ENCODE measurements at places on chromosomes 5 and 9.

DNA sequence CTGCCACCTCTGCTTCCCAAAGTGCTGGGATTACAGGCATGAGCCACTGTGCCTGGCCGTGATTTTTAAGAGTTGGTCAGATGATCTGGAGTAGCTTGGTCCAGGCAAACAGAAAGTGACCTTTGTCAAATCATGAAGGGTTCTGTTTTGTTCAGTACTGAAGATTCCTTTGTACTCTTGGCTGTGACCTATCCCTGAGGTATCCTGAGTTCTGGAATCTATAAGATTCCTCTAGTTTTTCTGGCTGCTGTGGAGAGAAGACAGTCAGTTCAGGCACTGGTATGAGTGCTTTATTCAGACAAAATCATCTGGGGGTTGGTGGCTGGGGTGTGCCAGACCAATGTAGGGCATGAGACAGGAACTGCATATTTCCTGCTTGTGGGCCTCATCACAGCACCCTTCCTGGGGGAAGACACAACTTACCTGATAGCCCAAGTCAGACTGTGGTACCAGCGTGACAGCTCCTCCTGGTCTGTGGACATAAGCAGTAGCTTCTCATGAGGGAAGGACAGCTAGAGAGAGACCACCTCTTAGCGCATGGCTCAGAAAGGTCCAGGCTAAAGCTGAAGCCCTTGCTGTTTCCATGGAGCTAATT, 3.1 kb downstream of the ARHGEF39 start:
- DNase-seq: no peak
- H3K27me3 ChIP-seq: no peaks in the 10 kb centered on the region
- no peak overlapping the region for H3K4me3 ChIP-seq

- no peak overlapping the region for H3K27ac ChIP-seq
- no peaks in the 10 kb centered on the region for H3K36me3 ChIP-seq
- H3K4me3 ChIP-seq: no peak overlapping the region
- DNase-seq: no peak
These were observed 7.3 kb downstream of the ARAP3 start for GRCh38 chr5:141674747-141675146.

GRCh38 chr5:891837-892393, 686 bp downstream of the BRD9 start:
- peak overlapping the region; percentile 93 for H3K27ac ChIP-seq
- no peak for DNase-seq
- peaks cover 20% of the 10 kb centered on the region for H3K4me1 ChIP-seq
- H3K36me3 ChIP-seq: no peaks in the 10 kb centered on the region
- H3K27me3 ChIP-seq: no peaks in the 10 kb centered on the region

GRCh38 chr9:90960941-90961340, 159.3 kb downstream of the SYK start:
- H3K4me3 ChIP-seq: no peak overlapping the region
- no peaks in the 10 kb centered on the region for H3K27me3 ChIP-seq
- peaks cover 29% of the 10 kb centered on the region for H3K4me1 ChIP-seq
- H3K27ac ChIP-seq: no peak overlapping the region
- H3K36me3 ChIP-seq: no peaks in the 10 kb centered on the region
- no peak for DNase-seq

GRCh38 chr9:75360252-75360651, 271.9 kb downstream of the OSTF1 start:
- no peak for DNase-seq
- no peaks in the 10 kb centered on the region for H3K4me1 ChIP-seq
- no peak overlapping the region for H3K4me3 ChIP-seq
- H3K27ac ChIP-seq: no peak overlapping the region

DNA sequence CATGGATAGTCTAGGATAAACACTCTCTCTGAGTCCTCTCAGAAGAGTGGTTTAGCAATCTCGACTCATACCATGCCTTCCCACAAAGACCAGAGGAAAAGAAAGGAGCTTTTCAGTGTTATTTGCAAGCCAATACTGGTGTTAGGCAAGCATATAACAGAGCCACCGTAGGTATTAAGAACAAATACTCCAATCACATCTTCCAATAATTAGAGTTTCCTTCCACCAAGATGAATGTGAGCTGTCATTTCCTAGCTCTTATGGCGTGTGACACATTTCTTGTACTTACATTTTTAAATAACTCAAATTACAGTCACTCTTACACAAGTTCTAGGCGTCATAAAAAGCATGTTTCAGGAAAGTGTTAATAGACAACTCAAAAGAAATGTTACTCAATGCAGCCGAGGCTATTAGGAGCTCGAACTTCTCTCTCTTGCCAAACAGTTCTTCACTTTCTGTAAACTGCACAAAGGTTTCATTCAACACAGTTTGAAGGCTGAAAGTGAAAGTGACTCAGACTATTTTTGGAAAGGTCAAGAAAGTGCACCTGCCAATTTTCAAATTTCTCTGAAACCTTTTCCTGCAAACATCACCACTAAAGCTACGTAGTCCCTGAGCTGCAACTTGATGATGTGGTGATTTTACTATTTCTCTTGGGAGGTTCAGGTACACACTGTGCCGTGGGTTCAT, 153.8 kb downstream of the AUH start:
- peak overlapping the region; percentile 86 for H3K27ac ChIP-seq
- no peak for DNase-seq
- peaks cover 15% of the 10 kb centered on the region for H3K4me1 ChIP-seq
- H3K4me3 ChIP-seq: no peak overlapping the region

- H3K27me3 ChIP-seq: no peaks in the 10 kb centered on the region
- no peaks in the 10 kb centered on the region for H3K36me3 ChIP-seq
- peaks cover 17% of the 10 kb centered on the region for H3K4me1 ChIP-seq
- H3K4me3 ChIP-seq: no peak overlapping the region
- DNase-seq: no peak
These were observed 207.6 kb upstream of the DMRTA1 start for GRCh38 chr9:22238809-22239684.

DNA sequence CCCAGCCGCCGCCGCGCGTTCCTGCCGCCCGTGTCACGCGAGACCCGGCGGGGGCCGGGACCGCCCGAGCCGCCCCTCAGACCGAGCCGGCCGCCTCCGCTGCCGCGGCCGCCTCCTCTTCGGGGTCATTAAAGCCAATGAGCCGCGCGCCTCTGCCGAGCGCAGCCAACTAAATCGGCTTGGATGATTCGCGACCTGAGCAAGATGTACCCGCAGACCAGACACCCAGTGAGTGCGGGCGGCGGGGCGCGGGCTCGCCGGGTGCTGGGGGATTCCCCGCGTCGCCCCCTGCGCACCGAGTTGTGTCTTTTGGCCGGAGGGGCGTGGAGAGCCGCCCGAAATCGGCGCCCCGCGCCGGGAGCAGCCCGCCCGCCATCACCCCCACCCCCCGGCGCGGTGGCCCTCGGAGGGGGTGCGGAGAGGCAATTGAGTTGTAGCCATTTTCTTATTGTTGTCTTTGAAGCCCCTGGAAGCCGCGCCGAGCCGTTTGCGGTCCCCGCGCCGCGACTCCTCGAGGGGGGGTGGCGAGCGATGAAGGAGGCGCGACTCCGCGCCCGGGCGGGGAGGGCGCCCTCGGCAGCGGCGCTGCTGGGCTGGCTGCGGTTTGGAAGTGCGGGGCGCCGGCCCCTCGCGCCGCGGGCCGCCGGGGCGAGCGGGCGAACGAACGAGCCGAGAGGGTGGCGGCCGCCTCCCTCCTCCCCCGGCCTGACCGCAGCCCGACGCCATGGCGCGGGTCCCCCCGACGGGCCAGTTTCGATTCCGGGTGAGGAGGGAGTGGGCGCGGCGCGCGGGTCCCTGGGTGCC, 1.0 kb downstream of the TLE4 start:
- H3K27me3 ChIP-seq: no peaks in the 10 kb centered on the region
- peak overlapping the region; percentile 97 for H3K27ac ChIP-seq
- DNase-seq: no peak
- H3K4me1 ChIP-seq: peaks cover 49% of the 10 kb centered on the region

GRCh38 chr5:103013933-103014552, 105.9 kb downstream of the GIN1 start:
- no peak overlapping the region for H3K27ac ChIP-seq
- H3K36me3 ChIP-seq: no peaks in the 10 kb centered on the region
- H3K4me3 ChIP-seq: no peak overlapping the region
- no peaks in the 10 kb centered on the region for H3K4me1 ChIP-seq
- H3K27me3 ChIP-seq: no peaks in the 10 kb centered on the region

- H3K36me3 ChIP-seq: no peaks in the 10 kb centered on the region
These were observed 322.5 kb downstream of the NFIB start for GRCh38 chr9:13991395-13991794.

DNA sequence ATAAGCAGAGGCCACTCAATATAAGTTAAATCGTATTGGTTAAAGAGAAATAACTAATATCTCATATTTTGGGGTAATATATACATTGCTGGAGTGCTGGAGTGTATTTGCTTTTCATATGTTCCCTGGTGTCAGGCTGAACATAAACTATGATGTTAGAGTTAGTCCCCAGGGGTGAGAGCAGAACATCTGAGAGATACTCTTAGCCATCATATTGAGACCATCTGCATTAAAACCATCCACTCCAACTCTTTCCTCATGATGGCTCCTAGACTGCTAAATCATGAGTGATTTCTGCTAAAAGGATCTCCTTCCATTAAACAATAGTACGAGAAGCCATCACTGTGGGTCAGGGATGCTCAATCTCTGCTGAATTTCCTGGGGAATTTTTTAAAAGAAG, 436.2 kb downstream of the DTWD2 start:
- no peaks in the 10 kb centered on the region for H3K4me1 ChIP-seq
- no peak for DNase-seq
- no peaks in the 10 kb centered on the region for H3K27me3 ChIP-seq
- no peaks in the 10 kb centered on the region for H3K36me3 ChIP-seq
- H3K4me3 ChIP-seq: no peak overlapping the region
- no peak overlapping the region for H3K27ac ChIP-seq

GRCh38 chr5:79021753-79022152, 36.6 kb upstream of the ARSB start:
- no peaks in the 10 kb centered on the region for H3K4me1 ChIP-seq
- no peak for DNase-seq
- H3K4me3 ChIP-seq: no peak overlapping the region
- no peaks in the 10 kb centered on the region for H3K27me3 ChIP-seq

DNA sequence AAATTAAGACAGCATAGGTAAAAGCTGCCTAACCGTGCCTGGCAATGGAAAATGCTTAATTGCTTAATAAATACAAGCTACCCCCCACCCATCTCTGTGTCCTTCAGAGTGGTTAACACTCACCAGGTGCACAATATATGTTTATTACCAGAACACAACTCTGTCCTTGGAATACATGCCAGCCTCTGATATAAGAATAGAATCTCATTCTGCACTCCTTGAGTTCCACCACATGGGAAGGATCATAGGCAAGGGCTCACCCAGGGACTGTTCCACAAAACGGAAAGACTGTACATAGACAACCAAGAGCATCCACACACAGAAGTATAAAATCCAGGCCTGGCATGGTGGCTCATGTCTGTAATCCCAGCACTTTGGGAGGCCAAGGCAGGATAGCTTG, 91.4 kb downstream of the STRBP start:
- no peaks in the 10 kb centered on the region for H3K27me3 ChIP-seq
- no peaks in the 10 kb centered on the region for H3K36me3 ChIP-seq
- H3K4me3 ChIP-seq: no peak overlapping the region
- DNase-seq: no peak

GRCh38 chr9:124658165-124659017, 112.7 kb downstream of the NR6A1 start:
- H3K27ac ChIP-seq: peak overlapping the region; percentile 36
- H3K27me3 ChIP-seq: no peaks in the 10 kb centered on the region
- H3K36me3 ChIP-seq: no peaks in the 10 kb centered on the region
- no peak for DNase-seq

DNA sequence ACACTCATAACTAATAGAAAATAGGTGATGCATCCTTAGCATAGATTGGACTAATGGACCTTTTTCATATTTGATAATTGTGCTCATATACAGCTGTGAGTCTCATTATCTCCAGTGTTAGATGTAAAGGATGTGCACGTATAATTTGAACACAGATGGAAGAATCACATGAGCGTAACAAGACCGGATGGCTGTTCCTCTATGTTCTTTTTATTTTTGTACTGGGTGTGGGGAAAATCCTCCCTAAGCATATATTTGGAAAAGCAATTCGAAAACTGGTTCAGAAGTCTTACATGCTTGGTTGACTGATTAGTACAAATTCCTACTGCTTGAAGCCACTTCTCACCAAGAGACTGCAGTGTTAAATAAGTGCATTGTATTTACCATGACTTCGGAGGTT, 230.2 kb downstream of the AOPEP start:
- H3K36me3 ChIP-seq: no peaks in the 10 kb centered on the region
- H3K27ac ChIP-seq: no peak overlapping the region
- peaks cover 31% of the 10 kb centered on the region for H3K4me1 ChIP-seq
- no peak for DNase-seq
- no peaks in the 10 kb centered on the region for H3K27me3 ChIP-seq

- H3K4me3 ChIP-seq: no peak overlapping the region
- no peaks in the 10 kb centered on the region for H3K4me1 ChIP-seq
- no peaks in the 10 kb centered on the region for H3K36me3 ChIP-seq
- DNase-seq: no peak
These were observed 184.1 kb downstream of the CCDC192 start for GRCh38 chr5:127887282-127887681.

DNA sequence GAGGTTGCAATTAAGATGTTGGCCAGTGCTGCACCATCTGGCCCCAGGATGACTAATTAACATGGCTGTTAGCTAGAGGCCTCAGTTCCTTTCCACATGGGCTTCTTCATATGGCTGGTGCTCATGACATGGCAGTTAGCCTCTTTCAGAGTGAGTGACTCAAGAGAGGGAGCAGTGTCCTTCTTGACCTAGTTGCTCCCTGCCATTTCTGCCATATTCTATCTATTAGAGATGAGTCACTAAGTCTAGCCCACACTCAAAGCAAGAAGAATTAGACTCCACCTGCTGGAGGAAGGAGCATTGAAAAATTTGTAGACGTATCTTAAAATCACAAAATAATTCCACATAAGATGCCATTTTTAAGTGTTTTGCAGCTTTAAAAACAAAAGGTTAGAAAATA, 651.2 kb upstream of the CCNG1 start:
- H3K4me3 ChIP-seq: no peak overlapping the region
- no peaks in the 10 kb centered on the region for H3K36me3 ChIP-seq
- no peaks in the 10 kb centered on the region for H3K4me1 ChIP-seq
- no peak overlapping the region for H3K27ac ChIP-seq

DNA sequence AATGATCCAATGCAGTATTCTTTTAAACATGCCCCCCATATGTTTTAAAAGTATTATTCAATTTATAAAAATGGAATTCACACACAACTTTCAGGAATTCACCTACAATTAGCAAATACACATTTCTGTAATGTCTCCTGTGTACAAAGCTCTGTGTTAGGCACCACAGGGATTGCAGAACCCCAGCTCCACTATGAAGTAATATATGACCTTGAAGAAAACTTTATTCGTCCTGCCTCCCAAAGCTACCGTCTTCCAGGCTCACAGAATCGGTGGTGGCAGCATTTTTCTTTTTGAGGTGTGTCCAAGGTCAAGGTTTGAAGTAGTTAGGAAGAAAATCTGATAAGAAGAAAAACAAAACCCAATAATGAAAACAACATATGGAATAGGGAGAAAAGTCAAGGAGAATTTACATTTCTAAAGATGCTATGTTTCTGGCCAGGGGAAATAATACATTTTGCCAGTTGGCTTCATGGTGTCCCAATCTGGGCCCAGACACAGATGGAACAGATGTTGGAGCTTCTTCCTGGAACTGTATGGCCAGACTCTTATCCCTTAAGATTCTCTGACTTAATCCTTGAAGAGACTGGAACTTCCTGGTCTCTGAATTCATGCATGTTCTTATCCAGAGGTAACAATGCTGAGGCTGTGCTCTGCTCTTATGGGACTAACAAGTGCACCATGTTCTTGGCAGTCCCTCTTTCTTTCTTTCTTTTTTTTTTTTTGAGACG, 22.0 kb upstream of the LVRN start:
- DNase-seq: no peak
- no peaks in the 10 kb centered on the region for H3K36me3 ChIP-seq
- no peak overlapping the region for H3K27ac ChIP-seq
- no peak overlapping the region for H3K4me3 ChIP-seq
- H3K4me1 ChIP-seq: no peaks in the 10 kb centered on the region
- H3K27me3 ChIP-seq: no peaks in the 10 kb centered on the region
